ENCODE measurements at places on chromosomes 4 and X.
A peak's percentile ranks its signal among the peaks of the same experiment; 100 is the strongest.

GRCh38 chr4:95167805-95168204 is 381.0 kb downstream of the UNC5C start:
- no peak for DNase-seq

- no peak for DNase-seq
Observed at GRCh38 chr4:6263526-6264224, 6.0 kb upstream of the WFS1 start.

- DNase-seq: no peak
Observed at GRCh38 chr4:85445050-85445639, 29.8 kb upstream of the ARHGAP24 start.

GRCh38 chr4:114658179-114658578 is 59.6 kb downstream of the UGT8 start:
- no peak for DNase-seq

DNA sequence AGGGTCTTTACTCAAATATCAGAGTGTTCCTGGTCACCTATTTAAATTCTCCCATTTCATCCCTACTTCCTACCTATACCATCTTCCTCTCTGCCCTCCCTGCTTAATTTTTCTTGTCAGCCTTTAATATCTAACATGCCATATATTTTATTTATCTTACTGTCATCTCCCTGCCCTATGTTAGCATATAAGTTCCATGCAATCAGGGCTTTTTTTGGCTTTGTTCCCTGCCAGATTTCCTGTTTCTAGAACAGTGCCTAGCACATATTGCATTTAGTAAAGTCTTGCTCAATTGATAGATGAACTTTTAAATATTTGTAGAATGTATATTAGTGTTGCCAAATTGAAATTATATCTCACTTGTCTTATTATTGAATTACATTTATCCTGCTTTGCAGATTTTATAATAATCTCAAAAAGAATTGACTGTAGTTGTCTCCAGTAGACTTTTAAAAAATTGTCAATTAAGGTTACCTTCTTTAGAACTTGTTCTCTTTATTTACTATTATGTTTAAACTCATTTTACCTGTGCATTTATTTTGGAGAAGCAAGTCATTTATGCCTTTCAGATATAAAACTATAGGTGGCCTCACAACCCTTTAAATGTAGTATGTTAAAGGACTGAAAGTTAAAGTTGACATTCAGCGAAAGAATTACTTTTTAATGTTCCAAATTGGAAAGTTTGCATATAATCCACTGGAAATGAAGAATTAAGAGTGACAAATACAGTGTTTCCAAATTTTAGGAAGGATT is 108.2 kb upstream of the BMPR1B start:
- DNase-seq: no peak

DNA sequence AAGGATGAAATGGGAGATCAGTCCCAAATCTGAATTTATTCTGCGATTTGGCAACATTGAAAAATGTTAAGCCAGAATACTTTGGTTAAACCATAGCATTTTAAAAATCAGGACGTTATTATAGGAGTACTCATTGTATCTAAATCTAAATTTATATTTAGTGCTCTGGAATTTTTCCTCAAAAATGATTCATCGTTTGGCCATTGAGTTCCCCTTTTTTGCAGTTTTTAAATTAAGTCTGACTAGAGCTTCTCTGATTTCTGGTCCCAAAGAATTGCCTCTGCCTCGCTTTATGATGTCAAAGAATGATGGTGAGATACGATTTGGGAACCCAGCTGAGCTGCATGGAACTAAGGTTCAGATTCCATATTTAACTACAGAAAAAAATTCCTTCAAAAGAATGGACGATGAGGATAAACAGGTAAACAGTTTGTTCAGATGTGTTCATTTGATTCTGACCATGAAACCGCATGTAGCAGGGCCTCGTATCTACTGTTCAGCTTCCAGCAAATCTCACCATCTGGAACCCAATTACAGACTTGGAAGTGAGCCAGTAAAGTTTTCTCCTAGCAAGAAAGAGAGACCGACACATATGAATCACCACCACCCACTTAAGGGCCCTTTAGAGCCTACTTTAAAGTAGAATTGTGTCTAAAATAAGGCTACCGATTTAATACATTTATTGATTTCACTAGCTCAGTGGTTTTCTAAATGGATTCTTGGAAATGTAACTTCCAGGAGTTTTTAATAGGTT is 75.6 kb downstream of the REPS2 start:
- DNase-seq: no peak

DNA sequence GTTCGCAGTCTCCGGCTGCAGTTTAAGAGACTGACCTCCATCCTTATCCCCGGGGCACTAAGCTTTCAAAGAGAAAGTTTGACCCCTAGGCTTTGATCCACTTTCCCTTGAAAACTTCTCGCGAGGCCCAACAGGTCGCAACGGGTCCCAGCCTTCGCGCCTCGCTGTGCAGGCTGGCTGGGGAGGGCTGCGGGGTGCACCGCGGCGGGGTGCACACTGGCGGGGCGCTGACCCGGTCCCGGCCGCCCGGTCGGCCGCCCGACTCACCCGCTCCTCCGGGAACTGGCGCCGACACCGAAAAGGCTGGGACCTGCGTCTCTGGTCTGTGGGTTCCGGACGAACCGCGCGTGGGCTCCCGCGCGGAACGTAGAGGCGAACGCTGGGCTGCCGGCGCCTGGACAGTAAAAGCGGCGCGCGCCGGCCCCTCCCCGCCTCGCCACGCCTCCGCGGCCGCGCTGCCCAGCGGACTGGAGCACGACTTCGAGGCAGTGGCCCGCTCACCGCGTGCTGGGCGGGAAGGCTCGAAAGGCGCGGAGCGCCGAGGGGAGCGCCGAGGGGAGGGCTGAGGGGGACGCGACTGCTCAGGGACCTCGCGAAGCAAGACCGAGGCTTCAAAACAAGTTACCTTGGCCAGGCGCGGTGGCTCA is at the start of gene TAF7L:
Gene TAF7L (minus strand): TSS at position 378 of the 647 bp plus-strand sequence. CDS start 3,791 bp downstream, outside the sequence.
- DNase-seq: no peak

DNA sequence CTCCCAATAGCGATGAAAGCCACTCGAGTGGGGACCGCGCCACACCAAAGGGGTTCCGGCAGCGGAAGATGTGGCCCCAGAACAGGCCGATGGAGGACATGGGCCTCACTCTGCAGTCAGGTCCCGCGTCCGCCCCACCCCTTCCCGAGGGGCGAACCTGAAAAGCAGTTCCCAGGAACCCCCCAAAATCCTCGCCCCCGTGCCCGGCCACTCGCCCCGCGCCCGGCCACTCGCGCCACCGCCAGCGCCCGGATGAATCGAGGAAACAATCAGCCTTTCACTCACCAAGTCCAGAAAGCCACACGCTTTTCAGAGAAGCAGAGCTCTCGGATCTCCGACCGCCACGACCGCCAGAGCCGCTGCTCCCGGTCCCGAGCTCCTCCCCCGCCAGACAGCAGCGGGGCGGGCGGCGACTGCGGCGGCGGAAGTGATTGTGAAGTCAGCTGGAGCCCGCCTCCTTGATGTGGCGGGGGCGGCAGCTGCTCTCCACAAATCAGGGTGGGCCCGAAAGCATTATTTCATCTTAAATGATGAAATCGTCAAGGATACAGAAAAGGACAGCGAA is at the start of gene PJA1:
Gene PJA1 (minus strand): TSS at position 367 of the 565 bp plus-strand sequence. CDS start 2,380 bp downstream, outside the sequence.
- peak; percentile 77 for DNase-seq

- no peak for DNase-seq
Observed at GRCh38 chrX:153801669-153802068, 7.2 kb downstream of the SSR4 start.

DNA sequence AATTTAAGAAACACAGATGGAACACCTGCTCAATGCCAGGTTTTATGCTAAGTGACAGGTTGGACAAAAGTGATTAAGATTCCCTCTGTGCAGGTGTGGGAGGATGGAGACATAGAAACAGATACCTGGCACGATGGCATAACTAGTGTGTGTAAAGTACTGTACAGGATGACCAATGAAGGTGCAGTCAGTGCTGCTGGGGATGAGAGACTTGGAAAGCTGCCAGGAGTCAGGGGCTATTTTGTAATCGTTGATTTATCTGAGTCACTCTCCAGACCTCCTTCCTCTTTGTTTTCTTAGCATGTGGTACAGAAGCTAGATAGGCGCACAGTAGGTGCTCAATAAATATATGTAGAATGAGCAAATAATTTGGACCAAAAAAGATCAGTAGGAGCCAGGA is 58.2 kb downstream of the CWH43 start:
- DNase-seq: no peak

DNA sequence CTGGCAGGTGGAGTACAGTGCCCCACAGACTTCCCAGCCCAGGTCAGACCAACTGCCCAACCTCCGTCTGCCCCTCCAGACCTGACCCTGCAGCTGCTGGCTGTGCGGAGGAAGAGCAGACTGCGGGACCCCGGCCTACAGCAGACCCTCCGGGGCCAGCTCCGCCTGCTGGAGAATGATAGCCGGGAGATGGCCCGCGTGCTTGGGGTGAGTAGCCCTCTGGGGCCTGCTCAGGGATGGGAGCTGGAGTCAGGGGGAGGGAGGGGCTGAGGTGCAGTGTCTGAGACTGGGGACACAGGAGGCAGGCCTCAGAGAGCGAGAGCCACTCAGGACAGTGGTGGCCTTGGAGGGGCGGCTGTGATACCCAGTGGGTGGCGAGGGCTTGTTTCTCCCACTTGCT is 13.5 kb downstream of the SH3TC1 start:
- no peak for DNase-seq

- peak; percentile 19 for DNase-seq
Observed at GRCh38 chr4:26319949-26320537, 771 bp upstream of the RBPJ start.

DNA sequence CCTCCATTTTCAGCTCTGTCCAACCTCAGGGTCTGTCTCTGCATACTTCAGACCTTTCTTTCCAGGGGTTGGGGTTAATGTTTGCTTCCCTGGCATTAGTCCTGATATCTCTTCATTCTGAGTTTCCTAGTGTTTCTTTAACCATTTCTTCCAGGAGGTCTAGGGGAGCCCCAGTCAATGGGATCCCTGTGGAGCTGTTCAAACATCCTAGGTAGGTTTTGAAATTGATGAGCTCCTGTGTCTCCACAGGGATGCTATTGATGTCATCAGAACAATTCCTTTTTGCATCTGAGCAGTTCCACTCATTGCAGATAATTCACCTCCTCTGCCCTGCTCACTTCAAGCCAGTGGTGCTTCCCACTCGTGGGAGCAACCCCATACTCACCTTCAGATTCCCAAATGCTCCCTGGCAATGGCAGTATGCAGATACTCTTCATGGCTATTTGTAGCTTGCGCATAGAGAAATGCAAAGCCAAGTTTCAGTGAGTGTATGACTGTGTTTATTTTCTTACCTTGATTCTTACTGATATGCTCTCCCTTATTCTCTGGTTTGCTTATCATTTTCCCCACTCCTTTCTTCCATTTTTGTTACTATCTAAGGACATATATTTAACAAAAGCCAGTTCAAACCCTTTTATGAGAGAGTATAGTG is 33.7 kb upstream of the LIMCH1 start:
- no peak for DNase-seq

- no peak for DNase-seq
Observed at GRCh38 chr4:31307029-31307428, 586.9 kb downstream of the PCDH7 start.

- DNase-seq: no peak
Observed at GRCh38 chr4:147303873-147304229, 177.0 kb upstream of the EDNRA start.

DNA sequence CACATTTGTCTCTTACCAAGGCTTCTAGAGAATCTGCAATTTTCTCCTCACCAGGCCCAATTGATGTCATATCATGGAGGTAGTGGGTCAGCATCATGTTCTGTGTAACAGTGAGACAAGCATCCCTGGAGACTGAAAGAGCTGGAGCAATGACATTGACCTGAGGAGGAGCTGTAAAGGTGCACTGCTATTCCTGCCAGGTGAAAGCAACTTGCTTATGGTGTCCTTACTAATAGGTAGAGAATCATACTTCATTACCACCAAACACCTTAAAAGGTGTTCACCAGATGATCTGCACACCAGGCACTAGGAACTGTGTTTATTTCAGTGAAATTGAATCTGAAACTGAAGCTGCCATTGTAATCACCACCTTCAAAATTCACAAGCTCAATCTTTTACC is 188.7 kb downstream of the AFAP1 start:
- DNase-seq: no peak

GRCh38 chrX:115399306-115399705 is 109.8 kb downstream of the LUZP4 start:
- no peak for DNase-seq

DNA sequence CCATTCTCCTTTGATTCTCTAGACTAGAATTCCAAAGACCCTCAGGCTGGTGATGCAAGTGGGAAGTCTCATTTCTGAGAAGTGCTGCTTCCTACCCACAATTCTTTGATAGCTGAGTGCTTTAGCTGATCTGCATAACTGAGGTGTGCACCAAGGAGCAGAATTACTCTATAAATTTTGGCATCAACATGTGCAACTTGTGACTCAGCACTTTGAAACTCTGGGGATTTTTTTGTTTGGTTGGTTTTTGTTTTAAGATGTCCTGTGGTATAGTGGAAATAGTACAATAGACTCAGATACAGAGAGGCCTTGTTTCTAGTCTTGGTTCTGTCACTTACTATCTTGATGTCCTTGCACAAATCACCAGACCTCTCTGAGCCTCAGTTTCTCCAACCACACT is 148.4 kb downstream of the AR start:
- DNase-seq: no peak

DNA sequence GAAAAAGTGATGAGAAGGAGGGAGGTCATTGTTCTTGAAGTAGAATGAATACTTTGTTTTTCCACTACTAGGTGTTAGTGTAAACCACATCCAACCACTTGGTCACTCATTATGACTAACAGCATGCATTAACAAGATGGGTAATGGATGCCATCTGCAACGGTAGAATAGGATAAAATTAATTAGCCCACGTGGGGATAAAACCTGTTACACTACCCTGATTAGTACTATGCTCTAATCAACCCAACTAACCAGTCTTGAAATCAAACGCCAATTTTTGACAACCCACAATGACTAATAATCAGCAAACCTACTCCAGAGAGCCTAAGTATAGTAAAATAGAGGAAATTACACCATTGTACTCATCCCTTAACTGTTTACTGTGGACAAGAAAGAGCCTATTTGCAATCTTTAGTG is 93.4 kb upstream of the MCF2 start:
- DNase-seq: no peak

- DNase-seq: no peak
Observed at GRCh38 chrX:150405006-150405405, 41.9 kb downstream of the MAMLD1 start.

GRCh38 chrX:22134681-22135080 is 102.6 kb downstream of the PHEX start:
- DNase-seq: peak; percentile 39

GRCh38 chrX:118459494-118459893 is 36.1 kb upstream of the DOCK11 start:
- DNase-seq: peak; percentile 32

DNA sequence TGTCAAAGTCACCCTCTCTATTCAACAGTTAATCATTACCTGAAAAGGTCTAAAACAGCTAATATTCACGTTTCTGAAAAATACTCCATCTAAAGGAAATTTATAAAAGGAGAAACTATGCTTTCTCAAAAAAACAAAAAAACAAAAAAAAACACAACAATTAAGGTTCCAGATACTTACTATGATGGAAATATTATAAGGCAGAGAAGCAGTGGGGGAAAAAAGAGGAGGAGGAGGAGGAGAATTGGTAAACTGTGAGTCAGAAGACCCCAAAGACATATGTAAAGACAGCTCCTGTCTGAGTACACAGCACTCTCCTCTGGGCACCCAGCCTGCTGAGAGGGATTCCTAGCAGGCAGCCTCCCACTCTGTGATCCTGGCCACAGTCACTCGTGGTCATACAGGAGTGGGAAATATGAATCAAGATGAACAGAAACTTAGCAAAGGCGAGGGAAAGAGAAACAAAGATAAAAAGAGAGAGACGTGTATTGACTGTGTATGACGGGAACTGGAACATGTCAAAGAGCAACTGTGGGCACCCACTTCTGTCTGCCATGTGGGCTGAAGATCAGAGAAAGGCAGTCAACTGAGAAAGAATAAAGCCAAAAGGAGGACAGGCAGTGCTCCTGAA is 12.5 kb downstream of the KLHL15 start:
- DNase-seq: no peak

Measured in Calu3 (cell line).